Stimulated activated CD4-positive, alpha-beta T cell treated with anti-CD3 and anti-CD28 coated beads, Interleukin-2, amount 100 ng/mL, for 48 hours (primary cell): ENCODE measurements at places on chromosomes 16 and 17.

DNA sequence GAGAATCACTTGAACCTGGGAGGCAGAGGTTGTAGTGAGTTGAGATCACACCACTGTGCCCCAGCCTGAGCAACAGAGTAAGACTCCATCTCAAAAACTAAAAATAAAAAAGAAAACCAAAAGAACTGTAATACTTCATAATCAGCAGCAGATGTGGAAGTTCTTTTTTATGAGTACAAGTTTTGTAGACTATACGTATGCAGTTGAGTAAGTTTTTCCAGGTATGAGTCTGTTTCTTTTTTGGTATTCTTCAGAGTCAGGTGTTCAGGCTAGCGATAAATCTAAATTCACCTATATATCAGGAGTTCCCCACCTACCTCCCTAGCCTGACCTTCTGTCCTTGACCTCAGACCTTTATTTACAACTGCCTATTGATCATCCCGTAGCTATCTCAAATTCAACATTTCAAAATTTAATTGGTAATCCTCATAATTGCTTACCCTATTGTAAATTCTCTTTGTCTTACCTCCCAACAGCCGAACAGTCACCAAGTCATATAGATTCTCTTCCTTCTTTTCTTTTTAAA lies 10.7 kb downstream of the DCTN5 start:
- DNase-seq = no peak

DNA sequence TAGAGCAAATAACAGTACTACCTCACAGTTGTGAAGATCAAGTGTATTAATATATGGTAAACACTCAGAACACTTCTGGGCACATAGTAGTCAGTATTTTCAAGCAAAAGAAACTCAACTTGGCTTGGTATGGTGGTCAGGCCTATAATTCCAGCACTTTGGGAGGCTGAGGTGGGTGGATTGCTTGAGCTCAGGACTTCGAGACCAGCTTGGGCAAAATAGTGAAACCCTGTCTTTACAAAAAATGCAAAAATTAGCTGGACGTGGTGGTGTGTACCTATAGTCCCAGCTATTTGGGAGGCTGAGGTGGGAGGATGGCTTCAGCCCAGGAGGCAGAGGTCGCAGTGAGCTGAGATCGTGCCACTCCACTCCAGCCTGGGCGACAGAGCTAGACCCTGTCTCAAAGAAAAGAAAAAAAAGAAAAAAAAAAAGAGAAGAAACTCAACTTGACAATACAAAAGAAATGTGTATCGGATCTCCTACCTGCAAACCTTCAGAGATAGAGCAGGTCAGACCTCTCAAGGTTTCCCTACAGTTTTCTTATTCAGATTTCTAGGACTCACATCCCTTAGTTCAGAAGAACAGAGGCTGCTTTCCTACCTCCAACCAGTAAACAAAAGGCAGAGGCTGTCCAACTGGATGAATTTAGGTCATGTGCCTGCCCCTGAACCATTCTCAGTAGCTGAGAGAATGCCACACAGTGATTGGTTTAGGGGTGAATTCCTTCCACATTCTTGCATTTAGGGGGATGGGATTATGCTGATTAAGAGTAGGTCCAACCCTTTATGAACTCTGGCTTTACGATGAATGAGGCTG lies 1.7 kb upstream of the KPNA2 start:
- DNase-seq = no peak

GRCh38 chr17:27541301-27542023 lies 85.2 kb downstream of the KSR1 start:
- DNase-seq = no peak

- DNase-seq = no peak
Observed at GRCh38 chr17:20089756-20090547, 80.8 kb downstream of the SPECC1 start.

- no peak for DNase-seq
Observed at GRCh38 chr17:48582750-48583069, 4.6 kb upstream of the HOXB4 start.

DNA sequence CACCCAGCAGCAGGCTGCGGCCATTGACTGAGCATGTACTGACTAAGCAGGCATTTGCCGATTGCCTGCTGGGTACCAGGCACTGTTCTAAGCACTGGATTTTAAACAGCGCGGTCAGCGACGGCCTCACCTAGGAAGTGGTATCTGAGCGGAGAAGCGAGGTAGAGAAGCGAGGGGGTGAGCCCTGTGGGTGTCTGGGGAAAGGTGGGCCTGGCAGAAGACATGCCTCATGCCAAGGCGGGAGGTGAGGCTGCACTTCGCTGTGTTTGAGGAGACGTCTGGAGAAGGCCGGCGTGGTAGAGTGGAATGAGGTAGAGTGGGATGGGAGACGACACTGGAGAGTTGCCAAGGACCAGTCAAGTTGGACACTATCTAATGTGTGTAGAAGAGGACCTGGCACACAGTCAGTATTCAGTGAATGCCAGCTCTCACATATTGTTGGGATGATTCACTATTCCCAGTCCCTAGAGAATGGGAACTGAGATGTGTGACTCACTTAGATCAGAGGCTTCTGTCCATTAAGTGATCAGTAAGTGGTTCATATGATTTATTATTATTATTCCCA lies 14.4 kb downstream of the SYCE1L start:
- DNase-seq = no peak

DNA sequence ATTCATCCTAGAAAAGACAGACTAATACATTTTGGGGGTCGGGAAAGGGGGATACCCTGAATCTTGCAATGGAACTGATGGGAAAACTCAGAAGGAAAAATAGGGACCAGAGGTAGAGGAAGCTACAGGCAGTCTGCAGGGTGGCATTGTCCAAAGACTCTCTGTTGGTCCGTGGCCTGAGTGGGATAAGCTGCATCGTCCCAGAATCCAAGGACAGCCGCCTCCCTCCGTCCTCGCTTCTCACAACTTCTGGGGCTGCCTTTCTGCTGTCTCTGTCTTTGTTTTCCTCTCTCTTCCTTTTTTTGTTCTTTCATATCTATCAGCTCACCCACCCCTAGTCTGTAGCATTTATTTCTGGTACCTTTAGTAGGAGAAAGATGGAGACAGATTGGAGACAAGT lies 1052.6 kb upstream of the RBFOX1 start:
- no peak for DNase-seq

- no peak for DNase-seq
Observed at GRCh38 chr17:50443505-50443974, 17.5 kb downstream of the ACSF2 start.

DNA sequence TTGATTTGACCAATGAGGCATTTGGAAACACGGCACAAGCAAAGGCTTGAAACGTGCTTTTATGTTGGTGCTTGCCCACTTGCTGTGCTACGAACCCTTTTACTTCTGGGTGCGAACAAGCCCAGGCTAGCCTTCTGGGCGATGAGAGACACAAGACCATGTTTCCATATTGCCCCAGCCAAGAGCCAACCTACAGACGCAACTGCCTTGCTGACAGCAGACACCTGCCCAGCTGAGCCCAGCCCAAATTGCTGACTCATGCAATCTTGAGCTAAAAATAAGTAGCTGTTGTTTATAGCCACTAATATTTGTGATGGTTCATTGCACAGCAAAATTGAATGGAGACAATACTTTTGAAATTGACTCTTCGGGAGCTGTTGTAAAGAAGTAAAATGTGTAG lies 464.5 kb downstream of the WWOX start:
- no peak for DNase-seq

DNA sequence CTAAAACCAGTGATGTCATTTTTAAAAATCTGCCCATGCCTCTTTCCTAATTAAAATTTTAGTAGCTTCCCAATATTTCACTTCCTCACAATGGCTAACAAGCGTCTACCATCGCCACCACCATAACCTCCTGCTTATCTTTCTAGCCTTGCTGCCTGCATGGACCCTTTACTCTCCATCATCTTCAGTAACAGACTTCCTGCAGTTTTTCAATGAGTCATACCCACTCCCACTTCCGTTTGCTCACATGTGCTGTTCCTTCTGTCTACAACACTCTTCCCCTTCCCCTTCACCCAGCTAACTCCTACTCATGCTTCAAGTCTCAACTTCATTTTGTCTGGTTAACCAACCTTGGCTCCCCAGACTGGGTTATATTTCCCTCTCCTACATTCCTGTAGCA lies 12.8 kb upstream of the SKAP1 start:
- DNase-seq = no peak

DNA sequence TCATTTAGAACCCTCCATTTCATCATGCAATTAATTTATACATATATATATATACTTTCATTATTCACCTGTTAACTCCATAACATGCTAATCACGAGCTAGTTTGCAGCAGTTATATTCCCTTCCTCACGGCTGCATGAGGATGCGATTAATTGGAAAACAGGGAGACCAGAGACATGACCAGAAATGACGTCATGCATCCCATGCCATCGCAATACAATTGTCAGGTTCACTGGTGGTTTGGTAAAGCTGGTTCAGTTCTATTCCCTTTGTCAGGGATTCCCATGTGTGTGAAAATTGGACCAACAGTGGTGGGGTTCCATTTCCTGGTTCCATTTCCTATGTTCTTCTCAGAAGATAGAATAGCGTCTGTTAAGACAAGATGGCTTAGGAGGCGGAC lies 440.4 kb upstream of the ERCC4 start:
- DNase-seq = no peak

DNA sequence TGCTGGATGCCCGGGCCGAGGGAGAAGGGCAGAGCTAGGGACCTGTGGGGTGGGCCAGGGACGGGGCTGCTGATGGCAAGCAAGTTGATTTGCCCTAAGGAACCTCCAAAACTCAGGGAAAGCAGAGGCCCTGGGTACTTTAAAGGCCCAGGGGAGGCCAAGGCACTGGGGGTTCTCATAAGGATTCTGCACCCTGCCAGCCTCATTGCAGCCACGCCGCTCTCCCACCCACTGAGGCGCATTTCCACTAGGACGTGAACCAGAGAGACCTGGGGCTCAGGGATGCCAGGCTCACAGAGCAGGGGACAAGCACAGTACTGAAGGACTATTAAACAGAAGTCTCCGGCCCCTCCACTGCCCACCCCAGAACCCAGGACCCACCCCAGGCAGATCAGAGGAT lies 39.4 kb upstream of the RBFOX3 start:
- DNase-seq = no peak

GRCh38 chr16:78903843-78904242 lies 696.7 kb downstream of the MAF start:
- DNase-seq = no peak

DNA sequence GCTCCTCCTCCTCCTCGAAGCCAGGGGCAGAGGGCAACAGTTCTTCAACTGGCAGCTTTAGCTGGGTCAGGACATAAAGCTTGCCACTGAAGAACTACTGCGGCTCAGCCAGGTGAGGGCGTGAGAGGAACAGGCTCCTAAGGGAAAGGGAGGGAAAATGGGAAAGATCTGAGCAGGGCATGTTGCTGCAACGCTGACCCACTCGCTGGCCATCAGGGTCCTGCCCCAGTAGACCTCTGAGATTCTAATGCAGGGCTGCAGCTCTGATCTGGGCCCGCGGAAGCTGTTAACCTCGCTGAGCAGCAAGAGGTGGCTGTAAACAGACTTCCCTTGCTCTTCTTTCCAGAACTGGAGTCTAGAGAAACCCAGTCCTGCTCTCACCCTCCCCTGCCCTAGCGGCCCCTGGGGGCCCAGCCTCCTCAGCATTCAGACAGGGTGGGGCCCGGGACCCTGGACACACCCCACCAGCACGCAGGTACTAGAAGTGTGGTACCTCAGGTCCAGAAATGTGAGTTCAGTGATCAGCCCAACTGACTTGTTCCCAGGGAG lies 3.8 kb upstream of the TLCD2 start:
- DNase-seq = no peak

- DNase-seq = no peak
Observed at GRCh38 chr17:17028878-17029535, 13.2 kb upstream of the MPRIP start.

DNA sequence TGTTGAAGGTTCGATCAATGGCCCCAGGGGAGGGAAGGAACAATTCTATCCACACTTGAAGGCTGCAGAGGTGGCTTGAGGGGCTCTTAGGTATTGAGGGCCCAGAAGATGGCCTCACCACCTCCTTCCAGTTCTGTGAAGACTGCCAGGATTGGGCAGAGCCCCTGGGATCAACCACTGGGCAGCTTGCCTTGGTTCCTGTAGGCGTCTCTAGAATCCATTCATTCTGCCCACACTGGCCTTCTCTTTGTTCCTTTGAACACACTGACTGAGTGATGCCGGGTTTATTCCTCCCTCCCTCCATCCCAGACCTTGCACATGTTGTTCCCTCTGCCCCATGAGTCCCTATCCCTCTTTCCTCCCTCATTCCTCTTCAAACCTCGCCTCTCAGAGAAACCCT lies 50.5 kb downstream of the SYT17 start:
- DNase-seq = no peak

DNA sequence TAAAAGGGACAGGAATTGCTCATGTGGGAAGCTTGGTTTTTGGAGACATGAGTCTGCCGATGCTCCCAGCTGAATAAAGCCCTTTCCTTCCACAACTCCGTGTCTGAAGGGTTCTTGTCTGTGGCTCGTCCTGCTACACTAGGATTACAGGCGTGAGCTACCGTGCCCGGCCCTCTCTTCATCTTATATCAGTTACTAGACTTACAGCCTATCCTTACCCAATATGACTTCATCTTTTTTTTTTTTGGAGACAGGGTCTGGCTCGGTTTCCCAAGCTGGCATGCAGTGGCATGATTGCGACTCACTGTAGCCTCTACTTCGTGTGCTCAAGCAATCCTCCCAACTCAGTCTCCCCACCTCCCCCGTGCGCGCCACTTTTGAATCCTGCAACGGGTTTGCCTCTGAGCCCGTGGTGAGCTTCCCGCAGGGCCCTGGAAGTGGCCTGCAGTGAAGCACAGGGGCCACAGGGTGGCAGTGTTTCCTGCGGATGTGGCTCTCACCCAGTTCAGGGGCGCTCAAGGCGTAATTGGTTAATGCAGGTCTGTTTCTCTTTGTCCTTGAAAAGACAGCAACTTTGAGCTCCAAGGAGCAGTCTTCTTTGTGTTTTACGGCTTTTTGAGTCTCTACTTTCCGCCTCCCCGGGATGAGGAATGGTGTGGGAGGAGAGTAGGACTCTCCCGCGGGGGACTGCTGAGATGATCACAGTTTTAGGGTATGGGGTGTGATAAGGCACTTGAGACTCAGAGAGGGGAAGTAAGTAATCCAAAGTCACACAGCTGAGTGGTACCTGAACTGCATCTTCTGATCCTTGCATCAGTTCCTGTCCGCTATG lies 22.7 kb upstream of the GPRC5B start:
- DNase-seq = peak; percentile 71

GRCh38 chr16:75570396-75571065 lies 4.4 kb downstream of the GABARAPL2 start:
- DNase-seq = no peak
